Activated T-cell treated with anti-CD3 and anti-CD28 coated beads, Interleukin-2, amount 50 U/mL, for 24 hours (primary cell): ENCODE measurements at places on chromosomes 11 and 22.

DNA sequence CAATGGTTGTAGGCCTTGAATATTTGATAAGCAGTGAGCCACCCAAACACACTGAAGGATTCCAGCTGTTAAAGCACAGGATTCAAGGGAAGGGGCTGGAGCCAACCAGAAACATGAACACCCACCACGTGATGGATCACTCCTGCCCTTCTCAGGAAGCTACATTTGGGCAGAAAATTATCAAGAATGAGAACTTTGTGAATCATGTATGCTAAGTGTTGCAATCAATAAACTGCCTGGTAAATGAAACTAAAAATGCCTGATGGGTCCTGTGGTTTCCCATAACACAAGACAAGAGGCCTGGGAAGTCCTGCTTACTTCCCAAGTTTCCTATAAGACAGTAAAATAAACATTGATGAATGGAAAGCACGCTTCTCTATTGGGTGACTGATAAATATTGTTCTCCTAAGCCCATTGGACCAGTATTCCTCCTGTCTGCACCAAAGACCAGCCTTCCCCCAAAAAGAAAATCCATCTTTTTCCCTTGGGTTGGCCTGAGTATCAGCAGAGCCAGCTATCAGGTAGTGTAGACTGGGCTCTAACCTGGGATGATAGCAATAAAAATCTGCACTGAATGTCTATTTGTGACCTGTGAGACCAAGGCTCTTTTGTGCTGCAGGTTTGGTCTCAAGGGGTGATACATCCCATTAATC lies 98.4 kb downstream of the CCDC83 start:
- no peak for DNase-seq

DNA sequence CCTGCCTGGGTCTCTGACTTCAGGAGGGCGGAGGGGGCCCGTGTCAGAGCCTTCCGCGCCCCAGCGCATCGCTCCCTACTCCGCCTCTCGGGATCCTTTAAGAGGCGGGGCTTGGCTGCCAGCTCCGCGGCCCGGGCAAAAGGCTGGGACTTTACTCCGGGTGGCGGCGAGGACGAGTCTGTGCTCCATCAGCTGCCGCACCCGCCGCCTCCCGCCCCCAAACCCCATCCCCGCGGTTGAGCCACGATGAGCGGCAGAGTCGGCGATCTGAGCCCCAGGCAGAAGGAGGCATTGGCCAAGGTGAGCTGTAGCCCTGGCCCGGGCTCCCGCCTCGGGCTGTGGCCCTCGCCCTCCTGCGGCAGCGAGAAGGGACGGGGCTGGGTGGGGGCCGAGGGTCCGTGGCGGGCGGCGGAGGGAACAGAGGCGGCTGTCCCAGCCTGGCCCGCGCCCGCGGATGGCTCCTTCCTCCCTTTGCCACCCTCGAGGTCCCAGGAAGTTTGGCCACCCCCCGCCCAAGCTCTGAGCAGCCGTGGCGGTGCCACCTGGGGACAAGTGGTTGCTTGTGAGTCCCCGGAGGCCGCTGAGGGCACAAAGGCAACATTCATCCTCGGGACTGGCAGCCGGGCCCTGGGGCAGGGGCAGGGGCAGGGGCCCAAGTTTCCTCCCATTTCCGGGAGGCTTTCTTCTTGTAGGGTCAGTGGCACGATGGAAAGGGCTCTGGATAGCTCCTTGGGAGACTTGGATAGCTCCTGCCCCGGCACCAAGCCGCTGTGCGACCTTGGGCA lies at the start of gene SEC14L2:
Gene SEC14L2, plus strand, starts transcription at position 148 of the 785 bp plus-strand sequence. Its CDS starts 99 bp downstream, at position 247.
- DNase-seq = peak; percentile 81

DNA sequence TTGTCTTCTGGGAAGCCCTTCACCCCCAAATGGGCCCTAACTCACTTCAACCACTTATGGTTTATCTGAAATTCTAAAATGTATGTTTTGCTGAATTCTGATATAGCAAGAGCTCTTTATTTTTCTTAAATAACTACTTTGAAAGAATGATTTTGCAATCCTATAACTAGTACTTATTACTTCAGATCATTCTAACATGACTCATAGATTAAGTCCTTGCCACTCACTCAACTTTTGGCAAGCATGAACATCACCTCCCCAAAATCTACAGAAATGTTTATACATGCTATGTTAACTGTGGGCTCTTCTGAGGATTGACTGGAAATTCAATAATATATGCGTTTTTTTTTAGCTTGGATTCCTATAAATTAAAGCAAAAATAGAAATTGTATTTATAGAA lies 367.4 kb upstream of the FAT3 start:
- no peak for DNase-seq

DNA sequence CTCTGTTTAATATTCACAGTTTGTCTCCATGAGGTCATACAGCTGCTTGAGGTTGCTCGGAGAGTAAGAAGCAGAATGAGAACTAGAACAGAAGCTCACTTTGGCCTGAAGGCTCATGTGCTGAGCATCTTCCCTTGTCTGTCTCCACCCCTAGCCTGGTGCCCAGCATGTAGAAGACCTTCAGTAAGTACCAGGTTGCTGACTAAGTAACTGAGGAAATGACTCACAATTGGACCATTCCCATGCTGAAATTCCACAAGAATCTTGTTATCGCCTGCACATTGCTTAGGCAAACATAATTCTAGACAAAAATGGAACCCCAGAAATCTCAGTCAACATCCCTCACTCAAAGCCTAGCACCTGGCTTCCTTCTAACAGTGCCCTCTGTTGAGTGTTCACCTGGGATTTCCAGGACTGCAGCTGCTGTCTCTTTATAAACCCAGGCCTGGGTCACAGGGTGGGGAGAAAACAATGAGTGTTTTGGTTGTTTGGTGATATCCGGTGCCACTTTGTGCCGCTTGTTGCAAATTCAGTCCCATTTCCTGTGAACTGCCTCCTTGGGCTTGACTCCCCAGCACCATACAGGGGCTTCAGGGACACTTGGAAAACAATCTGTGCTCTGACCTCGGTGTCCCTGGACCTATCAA lies 406.8 kb downstream of the ETS1 start:
- no peak for DNase-seq

GRCh38 chr22:28911304-28911690 lies 27.9 kb downstream of the ZNRF3 start:
- DNase-seq = peak; percentile 27

DNA sequence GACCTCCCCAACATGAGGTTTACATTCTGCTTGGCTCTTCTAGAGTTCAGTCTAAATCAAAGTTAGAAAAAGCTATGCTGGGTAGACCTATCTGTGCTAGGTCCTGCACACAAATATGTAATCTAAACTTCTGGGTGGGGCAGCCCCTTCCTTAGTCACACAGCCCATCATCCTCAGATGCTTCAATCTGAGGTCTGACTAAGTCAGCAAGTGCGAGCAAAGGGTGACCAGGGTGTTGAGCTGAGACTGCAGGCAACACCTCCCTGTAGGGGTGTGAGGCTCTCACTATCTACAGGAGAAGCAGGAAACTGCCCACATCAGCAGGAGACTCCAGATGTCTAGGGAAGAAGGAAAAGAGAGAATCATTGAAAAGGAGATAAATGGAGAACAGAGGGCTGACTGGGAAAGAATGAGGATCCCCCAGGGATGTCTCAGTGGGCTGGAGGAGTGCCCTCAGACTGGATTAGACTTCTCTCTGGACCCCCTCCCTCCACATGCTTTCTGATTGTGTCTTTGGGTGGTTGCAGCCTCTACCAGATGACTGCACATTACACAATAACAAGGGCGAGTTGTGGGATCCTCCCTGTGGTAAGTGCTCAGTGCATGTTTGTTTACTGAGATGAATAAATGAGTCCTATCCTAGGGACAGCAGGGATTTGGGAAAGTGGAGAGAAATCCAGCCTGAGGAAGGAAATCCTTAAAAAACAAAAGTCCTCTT lies 266.2 kb upstream of the PLET1 start:
- no peak for DNase-seq

DNA sequence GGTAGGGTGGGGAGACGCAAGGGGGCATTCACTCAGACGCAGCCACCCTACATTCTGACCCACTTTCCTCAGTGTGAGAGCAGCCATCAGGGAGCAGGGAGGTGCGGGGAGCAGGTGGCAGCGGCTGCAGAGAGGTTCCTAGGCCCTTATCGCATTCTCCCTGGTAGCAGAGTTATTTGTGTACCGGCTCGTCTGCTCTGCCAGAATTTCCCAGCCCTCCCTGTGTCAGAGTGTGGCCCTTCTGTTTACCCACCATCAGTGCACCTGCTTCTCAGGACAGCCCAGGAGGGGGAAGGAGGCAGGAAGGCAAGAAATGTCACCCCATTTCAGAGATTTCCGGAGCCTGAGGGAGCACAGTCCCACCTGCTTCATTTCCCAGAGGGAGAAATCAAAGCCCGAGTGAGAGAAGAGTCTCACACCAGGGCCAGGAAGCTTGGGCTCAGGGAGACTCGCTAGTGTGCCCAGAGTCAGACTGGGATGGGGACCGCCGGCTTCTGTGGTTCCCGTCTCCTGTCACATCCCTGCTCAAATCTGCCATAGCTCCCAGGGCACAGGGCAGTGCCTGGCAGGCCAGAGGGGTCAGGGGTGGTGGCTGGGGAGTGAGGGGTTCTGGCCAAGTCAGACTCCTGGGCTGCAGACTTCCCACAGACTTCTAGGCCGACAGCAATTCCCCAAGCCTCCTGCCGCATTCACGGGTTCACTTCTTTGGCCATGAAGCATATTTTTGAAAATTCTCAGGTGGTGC lies 49.7 kb downstream of the ARRB1 start:
- no peak for DNase-seq

DNA sequence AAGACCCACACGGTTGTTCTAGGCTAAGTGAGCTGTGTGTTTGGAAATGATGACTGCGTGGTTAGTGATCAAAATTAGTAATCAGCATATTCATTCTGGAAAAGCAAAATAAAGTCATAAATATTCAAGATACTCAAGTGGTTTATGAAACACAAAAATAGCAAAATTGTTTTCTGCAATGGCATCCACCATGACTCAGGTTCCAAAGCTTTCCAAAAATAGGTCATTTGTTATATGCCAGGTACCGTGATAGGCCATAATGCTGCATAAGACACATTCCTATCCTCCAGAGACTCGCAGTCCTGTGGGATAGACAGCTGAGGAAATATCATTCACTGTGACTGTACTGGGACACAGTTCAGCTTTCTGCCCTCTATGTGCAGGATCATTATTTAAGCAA lies 2.4 kb upstream of the ATL3 start:
- no peak for DNase-seq

DNA sequence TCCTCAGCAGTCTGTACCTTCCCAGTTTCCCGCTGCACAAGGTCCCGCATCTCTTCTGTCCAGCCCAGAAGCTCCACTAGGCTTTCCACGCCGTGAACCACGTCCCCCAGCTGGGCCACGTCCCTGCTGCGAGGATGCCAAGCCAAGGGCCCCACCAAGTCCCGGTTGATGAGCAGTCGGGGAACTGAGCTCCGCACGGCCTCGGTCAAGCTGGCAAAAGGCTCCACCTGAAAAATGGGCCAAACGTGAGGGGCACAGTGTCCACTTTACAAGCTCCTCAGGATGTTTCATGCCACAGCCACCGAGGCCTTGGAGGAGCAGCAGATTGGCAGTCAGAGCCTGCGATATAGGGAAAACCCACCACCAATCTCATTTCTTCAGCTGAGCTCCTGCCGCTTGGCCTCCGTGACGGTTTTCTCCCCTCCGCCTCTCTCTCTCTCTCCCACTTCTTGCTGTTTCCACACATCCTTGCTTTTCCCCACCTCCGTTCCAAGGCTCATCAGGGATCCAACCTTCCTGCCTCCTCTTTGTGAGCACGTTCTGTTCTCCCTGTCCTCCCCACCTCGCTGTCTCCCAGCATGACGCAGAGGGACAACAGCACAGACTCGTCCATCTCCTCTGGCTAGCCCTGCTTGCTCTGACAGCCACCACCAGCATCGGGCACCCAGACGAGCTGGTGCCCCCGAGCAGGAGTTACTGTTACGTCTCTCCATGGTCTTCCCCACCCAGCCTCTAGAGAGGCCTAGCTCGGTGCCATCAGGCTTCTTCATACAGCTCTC lies 11.5 kb downstream of the RIC8A start:
- no peak for DNase-seq

DNA sequence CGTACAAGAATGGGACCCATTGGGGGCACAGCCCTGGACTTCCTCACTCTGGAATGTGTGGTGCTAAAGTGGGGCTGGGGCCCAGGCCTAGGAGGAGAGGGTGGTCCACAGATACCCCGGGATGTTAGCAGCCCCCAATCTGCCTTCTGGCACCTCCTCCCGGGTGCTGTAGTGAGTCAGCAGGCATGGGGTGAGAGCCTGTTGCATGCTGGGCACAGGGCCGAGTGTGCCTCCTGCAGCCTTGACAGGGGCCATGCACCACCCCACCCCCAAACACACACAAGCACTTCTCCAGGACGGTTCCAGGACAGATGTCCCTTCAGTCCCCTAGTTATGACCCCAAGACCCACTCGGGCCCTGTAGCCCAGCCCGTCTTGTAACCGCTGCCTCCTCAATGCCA lies 23.5 kb upstream of the PHF21A start:
- no peak for DNase-seq

GRCh38 chr11:128457874-128458273 lies 129.5 kb downstream of the ETS1 start:
- DNase-seq = no peak
